ENCODE measurements at places on chromosomes 2 and 18.

- DNase-seq: no peak
Measured at GRCh38 chr2:195411219-195411687, 245.8 kb upstream of the SLC39A10 start.

DNA sequence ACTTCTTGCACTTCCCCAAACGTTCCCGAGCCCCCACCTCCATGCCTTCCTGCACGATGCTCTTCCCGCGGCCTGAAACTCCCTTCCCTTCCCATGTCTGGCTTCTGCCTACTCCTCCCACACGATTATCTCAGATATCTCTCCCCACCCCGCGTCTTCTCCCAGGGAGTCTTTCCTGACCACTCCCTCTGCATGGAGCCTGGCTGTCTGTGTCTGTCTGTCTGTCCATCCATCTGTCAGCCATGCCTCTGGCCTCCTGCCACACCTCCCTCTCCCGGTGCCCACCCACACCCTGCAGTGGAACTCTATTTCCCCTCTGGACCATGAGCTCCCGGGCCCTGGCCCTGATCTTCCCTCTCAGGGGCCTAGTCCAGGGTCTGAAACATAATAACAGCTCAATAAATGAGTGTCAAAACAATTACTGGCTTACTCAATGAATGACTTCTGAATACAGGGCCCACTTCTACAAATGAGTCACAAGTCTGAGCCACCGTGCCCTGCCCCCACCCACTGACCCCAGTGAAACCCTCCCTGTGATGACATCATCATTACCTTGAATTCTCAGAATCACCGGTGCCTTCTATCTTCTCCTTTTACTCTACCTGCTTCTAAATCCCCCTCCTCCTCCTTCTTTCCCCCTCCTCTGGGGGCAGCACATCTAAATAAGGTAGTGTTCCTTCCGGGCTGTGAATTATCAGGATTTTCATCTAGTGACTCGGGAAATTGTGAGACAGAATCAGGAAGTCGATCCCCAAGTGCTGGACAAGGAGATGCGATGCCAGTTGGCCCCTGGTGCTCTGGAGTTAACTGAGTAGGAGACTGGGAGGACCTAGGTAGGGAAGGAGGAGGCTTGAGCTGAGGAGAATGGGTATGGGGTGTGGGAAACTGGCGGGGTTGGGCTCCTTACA, 46.1 kb upstream of the PLB1 start:
- DNase-seq: peak; percentile 21

GRCh38 chr2:151038516-151038915, 223.1 kb downstream of the RBM43 start:
- DNase-seq: no peak

DNA sequence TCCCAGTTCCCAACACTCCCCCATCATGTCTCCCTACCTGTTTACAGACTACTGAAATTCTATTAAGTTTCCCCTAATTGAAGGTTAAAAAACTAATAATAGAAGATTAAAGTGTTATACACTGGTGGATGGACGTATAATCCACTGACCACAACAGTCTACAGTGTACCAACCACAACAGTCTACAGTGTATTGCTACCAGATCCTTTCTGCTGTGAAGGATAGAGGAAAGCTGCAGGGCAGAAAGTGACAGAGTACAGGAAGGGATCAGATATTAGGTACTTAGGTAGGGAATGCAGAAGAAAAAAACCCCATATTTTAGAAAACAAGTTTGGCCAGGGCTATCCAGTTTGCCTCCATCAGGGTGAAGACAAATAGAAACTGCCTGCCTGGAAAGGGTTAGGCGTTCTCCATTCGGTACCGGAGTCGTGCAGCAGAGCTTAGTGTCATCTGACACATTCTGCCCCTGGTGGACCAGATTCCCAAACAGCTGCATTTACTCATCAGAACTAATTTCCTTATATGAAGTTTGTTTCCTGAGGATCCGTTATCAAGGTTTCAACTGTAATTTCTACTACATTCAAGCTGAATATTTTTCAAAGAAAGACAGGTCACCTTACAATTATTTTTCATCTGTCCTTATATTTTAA, 49.9 kb downstream of the KLF7 start:
- no peak for DNase-seq

- DNase-seq: no peak
Measured at GRCh38 chr2:171412571-171413175, 21.1 kb downstream of the METTL8 start.

GRCh38 chr2:200587007-200587616, 1.3 kb downstream of the AOX1 start:
- no peak for DNase-seq

- DNase-seq: no peak
Measured at GRCh38 chr18:8290435-8290834, 318.8 kb upstream of the RAB12 start.

- peak; percentile 54 for DNase-seq
Measured at GRCh38 chr2:238143239-238143951, 4.9 kb downstream of the KLHL30 start.

DNA sequence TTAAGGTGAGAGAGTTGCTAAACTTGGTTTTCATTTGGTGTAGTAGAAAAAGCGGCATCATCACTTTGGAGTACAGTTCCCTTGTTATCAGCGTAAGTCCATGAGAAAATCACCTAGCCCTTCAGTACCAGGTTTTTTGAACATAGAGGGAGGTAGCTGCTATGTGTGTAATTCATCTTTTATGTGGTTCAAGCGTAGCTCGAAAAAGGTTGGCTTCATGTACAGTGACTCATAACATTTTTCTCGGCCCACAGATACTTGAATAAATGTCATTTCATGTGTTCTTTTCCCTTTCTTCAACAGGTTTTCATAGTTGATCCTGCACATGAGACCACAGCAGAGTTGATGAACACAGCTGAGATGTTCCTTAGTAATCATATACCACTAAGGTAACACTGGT, 43.6 kb downstream of the UGGT1 start:
- DNase-seq: no peak

DNA sequence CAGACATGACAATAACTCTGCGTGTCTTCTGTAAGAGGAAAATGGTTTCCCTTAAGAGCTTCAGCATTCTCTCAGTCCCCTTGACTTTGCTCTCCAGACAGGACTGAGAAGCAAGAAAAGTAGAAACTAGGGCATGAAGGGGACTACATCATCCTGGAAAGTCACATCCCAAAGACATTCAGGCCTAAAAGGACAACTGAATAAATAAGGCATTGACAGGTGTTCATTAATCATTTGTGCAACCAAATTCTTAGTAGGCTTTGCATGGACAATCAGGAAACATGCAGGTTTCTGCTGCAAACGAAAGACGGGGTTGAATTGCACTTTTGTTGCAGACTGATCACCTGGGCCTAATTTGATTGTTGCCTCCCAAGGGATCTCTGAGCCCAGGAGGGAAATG, 1.2 kb upstream of the SGPP2 start:
- DNase-seq: no peak

GRCh38 chr2:66198873-66199272, 236.1 kb upstream of the MEIS1 start:
- DNase-seq: no peak

GRCh38 chr18:57023275-57023882, 123.5 kb upstream of the BOD1L2 start:
- DNase-seq: no peak
